T-cell (primary cell): ENCODE measurements at places on chromosomes 12 and 14. TPM values are rescaled to one million over a fixed set of nuclear protein-coding genes. Genes with fewer than 3 reads are reported as not detected.

DNA sequence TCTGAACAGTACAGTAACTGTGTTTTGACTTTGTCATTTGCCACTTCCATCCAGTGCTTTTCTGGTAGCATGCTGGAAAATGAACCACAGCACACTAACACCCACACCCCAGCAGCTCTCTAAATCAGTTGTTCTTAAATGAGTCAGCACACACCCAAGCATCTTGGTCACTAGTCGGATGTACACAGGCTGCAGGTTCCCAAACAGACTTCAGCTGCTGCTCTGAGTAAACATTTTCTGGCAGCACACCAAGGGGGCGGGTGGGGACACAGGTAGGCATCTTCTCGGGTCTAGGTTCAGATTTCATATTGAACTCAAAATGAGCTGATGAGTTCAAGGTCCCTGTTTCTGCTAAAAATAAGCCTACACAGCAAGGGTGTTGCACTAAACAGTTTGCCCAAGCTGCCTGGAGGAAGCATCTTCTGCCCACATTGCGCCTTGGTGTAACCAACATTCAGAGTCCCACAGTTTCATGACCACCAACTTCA lies 39.8 kb downstream of the IFNG start:
- no peak for DNase-seq

GRCh38 chr12:120119271-120119973 lies 2.9 kb upstream of the RAB35 start:
- DNase-seq, result no peak

The SLC25A47 gene
- total RNA-seq, result not detected

GRCh38 chr14:26466862-26467261 lies 131.0 kb downstream of the NOVA1 start:
- DNase-seq, result no peak

DNA sequence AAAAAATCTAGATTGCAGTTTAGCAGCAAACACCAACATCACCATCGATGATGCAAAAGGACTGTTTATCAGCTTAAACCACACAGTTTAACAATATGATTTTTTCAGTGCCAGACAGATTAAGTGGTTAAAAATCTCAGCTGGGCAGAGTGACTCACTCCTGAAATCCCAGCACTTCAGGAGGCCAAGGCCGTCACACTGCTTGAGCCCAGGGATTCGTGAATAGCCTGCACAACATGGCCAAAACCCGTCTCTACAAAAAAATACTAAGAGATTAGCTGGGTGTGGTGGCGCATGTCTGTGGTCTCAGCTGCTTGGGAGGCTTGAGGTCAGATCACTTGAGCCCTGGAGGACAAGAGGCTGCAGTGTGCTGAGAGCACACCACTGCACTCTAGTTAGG lies 8.9 kb downstream of the RSRC2 start:
- DNase-seq, result no peak

- DNase-seq, result no peak
Measured at GRCh38 chr14:93953263-93953662, 23.1 kb downstream of the ASB2 start.

- no peak for DNase-seq
Measured at GRCh38 chr12:480831-481816, 21.4 kb downstream of the B4GALNT3 start.

- no peak for DNase-seq
Measured at GRCh38 chr14:54267172-54267571, 129.6 kb upstream of the CDKN3 start.

The DTX1 gene
- 5.6 TPM for total RNA-seq

The KRT80 gene
- total RNA-seq, result 0.09 TPM

DNA sequence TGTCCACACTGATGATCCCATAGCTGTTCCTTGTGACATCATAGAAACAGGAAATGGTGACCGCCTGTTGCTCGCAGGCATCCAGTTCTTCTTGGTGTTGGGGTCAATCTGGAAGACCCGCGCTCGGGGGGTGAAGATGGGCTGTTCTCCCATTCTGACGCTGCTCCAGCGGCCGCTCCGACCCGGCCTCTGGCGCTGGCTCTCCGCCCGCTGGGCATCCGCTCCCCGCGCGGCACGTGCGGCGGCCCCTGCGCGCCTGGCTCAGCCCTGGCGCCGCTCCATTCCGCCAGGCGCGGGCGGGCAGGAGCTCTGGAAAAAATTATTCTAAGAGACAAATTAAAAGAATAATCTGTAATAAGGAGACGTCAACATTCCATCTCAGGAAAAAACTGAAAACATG lies 761.1 kb downstream of the TMEM121 start:
- no peak for DNase-seq

The HOXC5 gene
- not detected for total RNA-seq

DNA sequence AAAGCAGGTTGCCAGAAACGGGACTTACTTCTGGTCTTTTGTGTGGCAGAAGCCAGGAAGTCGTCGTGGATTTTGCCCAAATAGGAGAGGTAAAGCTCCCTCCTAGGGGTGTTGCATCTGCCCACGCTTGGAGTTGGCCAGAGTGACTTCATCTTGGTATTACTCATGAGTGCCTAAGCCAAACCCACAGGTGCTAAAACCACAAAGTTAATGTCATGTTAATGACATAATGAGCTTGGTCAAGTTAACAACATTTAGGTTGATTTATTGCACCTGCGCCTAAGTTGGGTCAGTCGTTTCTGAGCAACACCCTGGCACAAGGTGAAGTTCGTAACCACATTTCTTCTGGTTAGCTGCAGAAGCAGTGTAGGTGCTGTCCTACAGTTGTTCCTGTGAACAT lies 225.2 kb downstream of the FUT8 start:
- DNase-seq, result no peak

The NUBPL gene
- total RNA-seq, result 11.0 TPM

The CERS5 gene
- 46.2 TPM for total RNA-seq

DNA sequence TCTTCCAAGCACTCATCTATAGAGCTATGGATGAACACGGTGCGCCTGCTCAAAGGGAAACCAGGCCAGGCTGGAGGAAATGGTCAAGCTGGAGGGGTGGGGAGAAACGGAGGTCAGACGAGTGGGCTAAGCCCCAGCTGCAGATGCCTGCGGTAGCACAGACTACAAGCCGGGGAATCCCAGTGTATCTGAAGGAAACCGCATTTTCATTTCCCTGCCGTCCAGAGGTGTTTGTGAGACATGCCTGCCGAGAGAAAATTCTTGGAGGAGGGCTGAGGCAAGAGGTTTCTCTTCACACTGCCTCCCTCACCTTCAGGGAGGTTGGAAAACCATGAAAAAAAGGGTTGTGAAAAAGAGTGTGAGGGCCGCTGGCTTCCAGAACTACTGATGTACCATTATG lies 102.0 kb upstream of the FOXN3 start:
- no peak for DNase-seq

- DNase-seq, result no peak
Measured at GRCh38 chr14:62206456-62206855, 444.2 kb downstream of the SNAPC1 start.

DNA sequence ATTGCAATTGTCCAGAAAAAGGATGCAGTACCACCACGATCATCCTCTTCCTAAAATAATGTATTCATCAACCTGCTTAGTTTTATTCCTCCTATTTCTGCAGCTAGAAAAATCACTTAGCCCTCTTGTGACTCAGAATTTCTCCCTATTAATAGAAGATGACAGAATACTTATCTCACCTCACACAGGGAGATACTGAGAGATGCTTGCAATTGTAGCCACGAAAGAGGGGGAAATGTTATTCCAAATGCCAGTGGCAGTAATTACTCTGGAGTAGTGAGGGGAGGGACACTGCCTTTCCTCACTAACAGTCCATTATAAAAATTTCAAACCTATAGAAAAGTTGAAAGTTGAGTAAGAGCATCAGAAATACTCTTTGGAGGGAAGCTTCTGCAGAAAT lies 11.8 kb upstream of the DUSP6 start:
- no peak for DNase-seq

The CARMIL3 gene
- 0.38 TPM for total RNA-seq

The KRT6A gene
- not detected for total RNA-seq

DNA sequence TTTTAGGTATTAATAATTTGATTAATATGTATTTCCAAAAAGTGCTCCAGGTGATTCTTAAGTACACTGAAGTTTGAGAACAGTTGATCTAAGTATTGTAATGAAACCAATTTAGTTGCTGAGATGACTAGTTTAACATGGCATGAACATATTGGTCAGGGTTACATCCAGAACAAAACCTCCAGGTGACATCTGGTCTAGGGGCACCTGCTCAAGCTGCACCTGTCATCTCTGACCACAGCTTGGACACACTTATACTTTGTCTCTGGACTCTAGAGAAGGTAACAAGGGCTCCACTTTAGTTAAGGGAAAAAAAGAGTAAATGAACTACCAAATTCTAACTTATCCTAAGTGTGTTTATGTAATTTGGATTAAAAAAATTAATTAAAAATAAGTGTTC lies 8.1 kb downstream of the ARID2 start:
- no peak for DNase-seq

GRCh38 chr12:75302225-75302624 lies 27.9 kb downstream of the CAPS2 start:
- DNase-seq, result no peak

DNA sequence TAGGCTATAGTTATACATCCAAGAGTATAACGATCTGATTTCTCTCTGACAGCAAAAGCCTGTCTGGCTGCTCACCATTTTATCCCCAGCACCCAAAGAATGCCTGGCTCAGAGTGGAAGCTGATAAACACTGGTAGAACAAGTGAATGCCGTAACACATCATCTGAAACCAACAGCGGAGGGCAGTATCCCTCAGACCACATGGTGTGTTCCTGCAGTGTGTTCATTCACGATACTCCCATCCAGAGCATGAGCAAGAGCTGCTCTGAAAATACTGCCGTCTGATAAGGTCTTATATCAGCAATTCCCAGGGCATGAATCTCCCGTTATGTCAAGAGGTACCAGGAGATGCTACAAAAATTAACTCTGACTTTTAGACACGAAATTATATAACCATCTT lies 95.9 kb downstream of the TTC7B start:
- DNase-seq, result no peak

GRCh38 chr12:9792185-9792900 lies 31.6 kb upstream of the CD69 start:
- no peak for DNase-seq

The SLC39A2 gene
- total RNA-seq, result not detected

DNA sequence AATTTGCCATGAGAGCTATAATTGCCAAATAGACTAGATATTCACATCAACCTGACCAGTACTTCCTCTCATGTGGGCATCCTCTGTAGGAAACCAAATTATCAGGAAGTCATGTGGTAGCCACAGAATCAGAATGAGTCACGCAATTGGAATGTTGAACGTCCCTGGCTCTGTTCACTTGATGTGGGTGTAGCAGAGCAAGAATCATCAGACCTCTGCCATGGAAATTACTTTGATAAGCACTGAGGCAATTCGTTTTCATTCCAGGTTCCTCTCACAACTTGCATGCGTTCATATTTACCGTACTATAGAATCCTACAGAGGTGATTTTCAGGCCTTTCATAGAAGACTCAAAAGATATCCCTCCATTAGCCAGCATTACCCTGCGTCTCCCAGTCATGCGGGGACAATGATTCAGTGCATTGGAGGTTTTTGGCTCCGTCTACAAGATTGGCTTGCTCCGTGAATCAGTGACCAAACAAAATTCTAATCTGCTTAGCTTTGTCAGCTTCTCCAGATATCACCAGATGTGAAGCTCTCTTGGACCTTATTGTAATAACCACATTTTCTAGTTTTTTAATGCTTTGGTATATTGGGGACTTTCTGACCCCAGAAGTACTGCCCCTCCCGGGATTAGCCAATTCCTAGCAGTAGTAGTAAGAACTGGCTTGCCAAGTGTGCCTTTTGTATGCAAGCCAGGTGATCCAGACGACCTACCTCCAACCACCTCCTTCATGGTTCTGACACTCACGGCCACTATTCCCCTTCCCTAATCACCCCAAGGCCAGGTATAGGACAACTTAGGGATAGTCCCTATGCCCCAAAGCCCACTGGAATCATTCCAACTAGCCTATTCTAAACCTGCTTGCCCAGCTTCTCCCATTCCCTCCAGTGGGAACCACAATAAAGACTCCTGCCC lies 133.4 kb downstream of the KICS2 start:
- DNase-seq, result no peak

The PZP gene
- not detected for total RNA-seq

The GALNT8 gene
- total RNA-seq, result 2.9 TPM

The NAP1L1 gene
- 591 TPM for total RNA-seq

The CCDC197 gene
- not detected for total RNA-seq

The RAPGEF3 gene
- total RNA-seq, result 0.55 TPM
